ENCODE measurements at places on chromosomes 2 and 18.

DNA sequence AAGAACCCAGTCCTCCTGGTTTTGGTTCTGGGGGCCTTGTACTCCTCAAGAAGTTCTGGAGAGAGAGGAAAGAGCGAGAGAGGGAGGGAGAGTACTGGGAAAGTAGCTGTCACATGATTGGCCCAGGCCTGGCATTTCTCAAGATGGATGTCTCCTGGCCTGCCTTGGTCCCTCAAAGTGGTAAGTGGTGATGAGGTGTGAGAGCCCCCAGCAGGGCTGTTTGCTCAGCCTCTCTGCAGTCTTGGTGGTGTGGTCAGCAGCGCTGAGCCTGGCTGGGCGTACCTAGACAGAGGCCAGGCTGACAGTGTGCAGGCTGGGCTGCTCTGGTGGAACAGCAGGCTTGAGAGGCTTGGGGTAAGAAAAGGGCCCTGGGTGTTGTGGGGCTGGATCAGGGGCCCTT lies 2.5 kb downstream of the SPEG start:
- DNase-seq = no peak

GRCh38 chr2:176565641-176566323 lies 296.5 kb downstream of the MTX2 start:
- DNase-seq = peak; percentile 42

GRCh38 chr2:206415618-206416243 lies 27.6 kb upstream of the ADAM23 start:
- DNase-seq = no peak

DNA sequence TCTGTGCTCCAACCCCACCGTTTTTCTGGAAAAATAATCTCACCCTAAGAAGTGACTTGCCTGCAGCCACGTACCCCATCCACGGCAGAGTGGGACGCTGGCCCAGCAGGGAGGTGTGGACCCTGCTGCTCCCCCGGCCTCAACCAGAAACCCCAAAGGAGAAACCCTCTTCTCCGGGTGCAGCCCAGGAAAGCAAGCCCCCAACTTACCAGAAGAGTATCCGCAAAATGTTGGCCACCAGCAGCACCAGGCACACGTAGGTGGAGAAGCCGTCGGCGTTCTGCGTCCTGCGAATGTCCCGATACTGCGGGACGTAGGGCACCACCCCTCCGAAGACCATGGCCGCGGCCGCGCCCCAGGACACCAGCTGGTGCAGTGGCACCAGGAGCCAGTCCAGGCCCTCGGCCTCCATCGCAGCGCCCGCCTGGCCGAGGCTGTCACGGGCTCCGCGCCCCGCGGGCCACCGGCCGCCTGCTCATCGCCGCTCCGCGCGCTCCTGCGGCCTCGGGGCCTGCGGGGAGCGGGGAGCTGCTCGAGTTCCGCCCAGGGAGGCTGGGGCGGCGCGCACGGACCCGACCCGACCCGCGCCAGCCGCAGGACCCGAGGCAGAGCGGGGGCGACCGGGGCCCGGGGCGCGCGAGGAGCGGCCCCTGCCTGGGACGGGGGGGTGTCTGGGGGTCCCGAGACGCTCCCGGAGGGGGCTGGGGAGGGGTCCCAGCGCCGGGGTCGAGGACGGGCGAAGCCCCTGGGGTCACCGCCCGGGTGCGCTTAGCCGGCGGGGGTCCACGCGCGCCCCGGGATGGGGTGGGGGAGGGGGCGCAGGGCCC lies 725 bp downstream of the SLC66A2 start:
- DNase-seq = peak; percentile 63

GRCh38 chr2:9112079-9112721 lies 94.4 kb upstream of the ASAP2 start:
- no peak for DNase-seq
